Stomach (tissue), 19 donors: ENCODE measurements at places on chromosomes 16 and 17. TPM values are rescaled to one million over a fixed set of nuclear protein-coding genes. Genes with fewer than 3 reads are reported as not detected.

LRRC37A2 gene
- 2.6 TPM for polyA plus RNA-seq

FOXL1 gene
- polyA plus RNA-seq, result 0.60 TPM

CMTM2 gene
- polyA plus RNA-seq, result not detected

ZC3H18 gene
- polyA plus RNA-seq, result 20.2 TPM

SP6 gene
- 0.31 TPM for polyA plus RNA-seq

FADS6 gene
- not detected for polyA plus RNA-seq

MPO gene
- 0.03 TPM for polyA plus RNA-seq

GPR142 gene
- not detected for polyA plus RNA-seq

SNAI3 gene
- 1.0 TPM for polyA plus RNA-seq

HP gene
- polyA plus RNA-seq, result 1.6 TPM

FN3K gene
- 16.4 TPM for polyA plus RNA-seq

PTX4 gene
- not detected for polyA plus RNA-seq
